ENCODE measurements at places on chromosomes 4 and X.

- peak; percentile 13 for DNase-seq
Measured at GRCh38 chr4:16224264-16225166, 1.8 kb downstream of the TAPT1 start.

DNA sequence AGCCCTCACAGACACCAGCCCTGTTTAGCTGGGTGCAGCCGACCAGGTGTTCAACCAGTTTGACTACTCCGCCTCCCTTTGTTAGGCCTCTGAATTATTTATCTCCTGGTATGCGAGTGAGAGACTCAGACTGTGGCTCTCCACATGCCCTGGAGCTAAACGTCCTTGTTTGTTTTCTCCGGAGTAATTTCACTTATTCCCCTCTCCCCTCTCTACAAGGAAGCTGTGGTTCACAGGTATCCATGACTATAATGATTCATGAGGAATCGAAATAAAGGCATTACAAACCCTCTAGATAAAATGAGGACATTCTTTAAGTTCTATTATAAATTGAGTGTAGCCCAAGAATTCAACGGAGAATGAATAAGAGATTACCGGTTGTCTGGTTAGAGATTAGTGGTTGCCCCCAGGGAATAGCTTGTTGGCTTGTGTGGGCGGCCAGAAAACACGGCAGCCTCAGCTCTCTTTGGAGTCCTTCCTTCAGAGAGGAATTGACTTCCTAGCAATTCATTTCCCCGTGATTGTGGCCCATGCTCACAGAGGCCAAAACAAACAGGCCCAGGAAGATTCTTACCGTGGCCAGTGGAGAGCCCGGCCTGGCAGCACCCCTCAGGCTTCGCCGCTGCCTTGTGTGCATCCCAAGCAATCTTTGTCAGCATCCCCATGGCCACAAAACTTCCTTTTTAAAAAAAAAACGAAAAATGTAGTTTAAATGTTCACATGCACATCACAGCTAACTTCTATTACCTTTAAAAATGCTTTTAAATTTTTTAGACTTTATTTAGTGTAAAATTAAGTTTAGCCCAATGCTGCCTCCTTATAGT is 60.2 kb upstream of the CBR4 start:
- peak; percentile 53 for DNase-seq

DNA sequence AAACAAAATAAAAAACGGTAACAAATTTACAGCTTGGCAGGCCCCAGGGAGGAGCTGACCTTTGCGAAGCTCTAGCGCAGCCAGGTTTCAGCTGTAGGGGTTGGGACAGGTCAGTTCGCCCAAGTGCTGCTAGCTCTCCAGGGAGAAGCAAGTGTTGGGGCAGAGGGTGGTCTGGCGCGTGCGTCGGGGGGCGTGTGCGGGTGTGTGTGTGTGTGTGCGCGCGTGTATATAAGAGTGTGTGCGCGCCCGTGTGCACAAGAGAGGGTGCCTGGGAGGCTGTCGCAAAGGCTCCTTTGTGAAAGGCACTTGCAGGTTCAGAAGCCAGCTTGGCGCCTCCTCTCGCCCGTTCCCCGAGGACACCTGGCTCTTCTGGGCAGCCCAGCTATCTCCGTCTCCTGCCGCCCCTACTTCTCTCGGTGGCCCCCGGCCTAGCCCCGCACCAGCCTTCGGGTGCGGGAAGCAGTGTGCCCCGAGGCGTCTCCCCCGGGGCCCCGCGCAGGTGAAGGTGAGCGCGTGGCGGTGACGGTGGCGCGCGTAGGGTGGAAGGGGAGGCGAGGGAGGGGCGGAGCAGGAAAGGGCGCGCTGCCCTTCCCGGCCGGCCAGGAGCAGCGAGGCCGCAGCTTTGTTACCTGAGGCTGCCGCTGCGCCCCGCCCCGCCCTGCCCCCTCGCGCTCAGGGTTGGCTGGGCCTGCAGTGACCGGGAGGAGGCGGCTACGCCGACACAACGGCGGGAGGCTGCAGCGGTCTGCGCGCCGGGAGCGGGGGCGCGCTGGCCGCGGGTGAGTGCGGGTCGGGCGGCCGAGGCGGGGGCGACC is at the start of gene FHDC1:
TSS of gene FHDC1 (plus strand) at position 693 of the 815 bp plus-strand sequence. CDS start 6,735 bp downstream, outside the sequence.
- DNase-seq = peak; percentile 72

DNA sequence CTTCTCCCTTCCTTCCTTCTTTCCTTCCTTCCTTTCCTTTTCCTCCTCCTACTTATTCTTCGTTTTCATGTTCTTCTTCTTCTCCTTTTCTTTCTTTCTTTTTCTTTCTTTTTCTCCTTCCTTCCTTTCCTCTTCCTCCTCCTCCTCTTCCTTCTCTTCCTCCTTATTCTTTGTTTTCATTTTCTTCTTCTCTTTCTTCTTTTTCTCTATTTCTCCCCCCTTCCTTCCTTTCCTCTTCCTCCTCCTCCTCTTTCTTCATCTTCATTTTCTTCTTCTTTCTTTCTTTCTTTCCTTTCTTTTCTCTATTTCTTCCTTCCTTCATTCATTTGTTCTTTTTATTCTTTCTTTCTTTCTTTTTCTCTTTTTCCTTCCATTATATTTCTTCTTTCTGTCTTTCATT is 671.6 kb downstream of the IQCM start:
- no peak for DNase-seq

DNA sequence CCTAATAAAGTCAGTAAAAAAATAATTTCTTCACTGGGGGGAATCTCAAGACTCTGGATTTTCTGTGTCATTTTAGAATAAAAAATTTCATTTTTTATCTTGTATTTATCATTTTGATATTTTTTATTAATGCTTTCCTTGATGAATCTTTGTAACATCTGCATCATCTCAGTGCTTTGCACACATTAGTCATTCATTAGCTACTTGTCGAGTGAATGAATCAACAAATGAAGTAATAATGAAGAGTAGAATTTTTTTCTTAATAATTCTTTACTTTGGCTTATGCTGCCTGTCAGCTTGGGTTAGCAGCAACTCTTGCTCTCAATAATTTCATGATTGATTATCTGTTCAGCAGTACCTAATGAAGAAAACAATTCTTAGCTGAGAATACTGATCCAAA is 530.8 kb downstream of the GRXCR1 start:
- DNase-seq = no peak

GRCh38 chr4:973431-974397 is at the start of gene DGKQ:
TSS of gene DGKQ (minus strand) at chr4:973569. CDS start at chr4:973482, 87 bp downstream.
- DNase-seq = no peak

DNA sequence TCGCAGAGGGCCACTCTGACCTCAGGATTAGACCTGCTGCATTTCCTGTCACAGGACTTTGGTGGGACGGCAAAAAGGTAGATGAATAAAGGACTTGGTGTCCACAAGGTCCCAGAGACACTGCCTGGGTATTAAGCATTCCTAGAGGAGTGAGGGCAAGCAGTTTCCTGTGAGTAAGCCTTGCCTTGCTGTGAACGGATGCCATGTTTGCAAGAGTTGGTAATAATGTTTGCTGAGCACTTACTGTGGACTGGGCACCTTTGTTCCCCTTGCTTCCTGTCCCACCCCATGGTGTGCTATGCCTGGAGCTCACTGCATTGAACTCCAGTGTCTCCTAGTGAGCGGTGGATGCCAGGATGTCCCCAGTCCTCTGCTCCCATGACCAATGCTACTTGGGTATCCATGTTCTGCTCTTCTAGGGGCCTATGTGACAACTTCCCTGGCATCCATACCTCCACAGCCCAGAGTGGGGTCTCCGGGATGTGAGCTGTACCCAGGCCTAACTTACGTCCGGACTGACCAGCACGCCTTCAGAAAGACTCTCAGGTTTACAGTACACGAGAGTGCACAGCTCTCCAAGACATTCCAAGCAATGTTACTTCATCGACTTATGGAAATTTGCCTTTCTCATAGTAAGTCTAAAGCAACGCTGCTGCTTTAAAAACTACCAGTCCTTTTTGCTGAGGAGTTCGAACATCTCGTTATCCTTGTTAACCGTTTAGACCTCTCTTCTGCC is 95.5 kb upstream of the MSX1 start:
- DNase-seq = no peak

GRCh38 chrX:31969714-31970113 is 897.9 kb upstream of the FTHL17 start:
- no peak for DNase-seq

DNA sequence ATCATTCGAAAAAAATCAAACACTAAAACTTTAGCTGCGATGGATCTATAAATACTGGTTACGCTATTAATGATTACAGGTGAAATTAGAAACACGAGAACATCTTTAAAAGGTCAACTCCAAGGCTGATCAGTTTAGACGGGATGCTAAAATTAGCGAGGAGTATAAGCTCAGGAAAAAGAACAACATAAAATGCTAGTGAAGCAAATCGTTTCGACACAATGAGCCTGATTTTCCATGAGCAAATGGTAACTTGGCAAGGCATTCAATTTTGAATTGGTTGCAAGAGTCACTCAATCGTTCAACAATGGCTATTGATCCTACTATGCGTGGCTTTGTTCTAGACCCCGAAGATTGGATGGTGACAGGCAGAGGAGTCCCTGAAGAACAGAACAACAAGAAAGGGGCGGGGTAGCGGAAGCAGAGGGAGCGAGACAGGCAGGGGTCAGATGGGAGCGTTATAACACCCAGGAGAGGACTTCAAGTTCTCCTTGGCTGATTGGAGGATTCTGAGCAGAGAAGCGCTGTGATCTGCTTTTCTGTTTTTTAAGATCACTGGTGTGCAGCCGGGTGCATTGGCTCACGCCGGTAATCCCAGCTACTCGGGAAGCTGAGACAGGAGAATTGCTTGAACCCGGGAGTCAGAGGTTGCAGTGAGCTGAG is 146.5 kb downstream of the RBM47 start:
- DNase-seq = peak; percentile 73

DNA sequence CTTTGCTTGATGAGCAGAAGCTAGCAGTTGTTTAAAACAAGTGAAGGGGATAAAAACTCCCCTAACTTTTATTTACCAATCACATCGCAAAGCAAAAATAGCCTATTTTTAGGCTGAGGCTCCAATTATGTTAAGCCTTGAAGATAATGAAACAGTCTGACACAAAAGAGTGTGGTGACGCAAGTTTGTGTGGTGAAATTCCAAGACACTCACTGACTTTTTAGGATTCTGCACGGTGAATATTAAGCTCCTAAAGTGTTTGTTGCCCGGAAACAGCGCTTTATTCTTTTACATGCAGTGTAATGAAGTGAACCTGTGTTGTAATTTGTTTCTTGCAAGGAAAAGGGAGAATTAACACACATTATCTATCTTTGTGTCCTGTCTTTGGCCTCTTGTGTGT is 74.8 kb downstream of the POLA1 start:
- no peak for DNase-seq

GRCh38 chrX:24982306-24982965 is 33.3 kb downstream of the ARX start:
- DNase-seq = no peak

DNA sequence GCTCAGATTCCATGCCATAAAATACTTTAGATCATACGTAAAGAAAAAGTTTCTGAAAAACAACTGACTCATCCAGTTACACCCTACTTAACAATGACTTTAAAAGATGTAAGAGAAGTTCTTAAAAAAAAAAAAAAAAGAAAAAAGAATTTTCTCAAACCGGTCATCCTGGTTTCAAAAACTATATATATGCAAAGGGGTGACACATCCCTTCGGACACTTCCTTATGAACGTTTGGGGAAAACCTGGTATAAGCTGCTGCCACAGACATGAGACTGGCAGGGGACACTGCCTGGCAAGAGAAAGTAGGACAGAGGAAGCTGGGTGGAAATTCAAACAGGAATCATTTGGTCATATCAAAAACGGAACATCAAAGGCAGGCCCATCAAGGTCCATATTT is 81.2 kb upstream of the PRSS48 start:
- no peak for DNase-seq

- no peak for DNase-seq
Measured at GRCh38 chrX:139538907-139539790, 8.6 kb downstream of the F9 start.

DNA sequence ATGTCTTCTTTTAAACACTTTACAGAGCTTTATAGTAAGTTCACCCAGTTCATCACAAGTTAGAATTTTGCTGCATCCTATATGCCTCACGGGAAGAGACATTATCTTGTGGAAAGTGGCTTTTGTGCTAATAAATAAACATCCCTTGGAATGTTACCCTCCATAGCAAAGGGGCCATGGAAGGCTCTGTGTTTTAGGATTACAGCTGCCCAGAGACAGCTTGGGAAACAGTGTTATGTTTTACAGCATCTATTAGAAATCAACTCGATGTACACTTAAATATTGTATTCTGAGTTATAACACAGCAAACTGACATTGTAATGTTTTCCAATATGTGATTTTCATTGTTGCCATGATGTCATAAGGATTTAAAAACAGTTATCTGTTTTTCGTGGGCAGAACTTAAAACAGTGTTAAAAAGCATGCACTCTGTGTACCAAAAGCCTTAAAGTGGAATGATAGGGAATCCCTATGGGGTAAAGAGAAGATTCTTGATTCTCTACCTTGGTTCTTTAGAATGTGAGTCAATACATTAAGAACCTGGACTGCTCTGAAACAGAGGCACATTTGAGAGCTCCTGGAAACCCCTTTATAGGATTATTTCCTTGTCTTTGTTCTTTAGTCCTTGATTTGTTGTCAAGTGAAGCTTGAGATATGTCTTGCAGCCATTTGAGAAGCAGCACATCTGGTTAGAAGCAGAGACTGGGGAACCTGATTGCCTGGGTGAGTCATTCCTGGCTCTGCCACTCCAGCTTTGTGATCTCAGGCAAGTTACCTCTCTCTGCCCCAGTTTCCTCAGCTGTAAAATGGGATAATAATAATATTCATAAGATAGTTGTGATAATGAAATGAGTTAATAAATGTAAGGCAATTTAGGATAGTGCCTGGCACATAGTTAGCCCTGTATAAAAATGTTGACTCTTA is 41.6 kb downstream of the ARHGAP10 start:
- no peak for DNase-seq

- DNase-seq = peak; percentile 24
Measured at GRCh38 chr4:111854494-111855087, 290.7 kb upstream of the FAM241A start.

DNA sequence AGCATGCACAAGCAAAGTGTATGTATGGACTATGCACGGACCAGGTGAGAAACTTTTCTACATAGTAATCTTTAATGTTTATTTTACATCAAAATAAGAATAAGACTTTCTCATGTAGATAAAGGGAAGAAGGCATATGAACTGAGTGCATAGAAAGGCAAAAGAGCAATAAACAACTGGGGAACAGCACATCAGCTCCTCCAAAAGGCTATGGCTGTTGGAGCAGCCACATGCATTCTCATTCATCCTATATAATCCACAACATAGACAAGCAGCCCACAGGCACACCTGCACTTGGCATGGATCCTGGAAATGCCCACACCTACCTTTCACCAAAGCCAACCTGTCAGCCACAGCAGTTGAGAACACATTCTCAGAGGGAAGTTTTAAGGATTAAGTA is 586.9 kb upstream of the INTU start:
- DNase-seq = no peak

DNA sequence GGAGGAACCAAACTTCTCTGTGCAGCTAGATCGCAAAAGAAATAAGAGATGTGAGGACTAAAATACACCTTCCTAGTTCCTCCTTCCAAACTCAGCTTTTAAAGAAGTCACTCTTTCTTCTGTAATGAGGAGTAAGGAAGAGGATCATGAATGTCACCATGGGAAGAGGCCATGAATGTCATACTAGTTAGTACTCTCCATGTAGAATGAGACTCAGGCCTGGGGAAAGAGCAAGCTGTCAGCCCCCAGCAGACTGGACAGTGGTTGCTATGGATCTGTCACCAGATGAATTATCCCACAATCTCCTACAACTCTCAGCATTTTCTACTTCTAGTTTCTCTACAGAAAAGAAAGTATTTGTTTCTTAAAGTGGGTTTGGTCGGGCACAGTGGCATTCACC is 57.1 kb upstream of the PRDM8 start:
- no peak for DNase-seq
